ENCODE measurements at places on chromosomes 13 and 19.
A peak's percentile ranks its signal among the peaks of the same experiment; 100 is the strongest.

DNA sequence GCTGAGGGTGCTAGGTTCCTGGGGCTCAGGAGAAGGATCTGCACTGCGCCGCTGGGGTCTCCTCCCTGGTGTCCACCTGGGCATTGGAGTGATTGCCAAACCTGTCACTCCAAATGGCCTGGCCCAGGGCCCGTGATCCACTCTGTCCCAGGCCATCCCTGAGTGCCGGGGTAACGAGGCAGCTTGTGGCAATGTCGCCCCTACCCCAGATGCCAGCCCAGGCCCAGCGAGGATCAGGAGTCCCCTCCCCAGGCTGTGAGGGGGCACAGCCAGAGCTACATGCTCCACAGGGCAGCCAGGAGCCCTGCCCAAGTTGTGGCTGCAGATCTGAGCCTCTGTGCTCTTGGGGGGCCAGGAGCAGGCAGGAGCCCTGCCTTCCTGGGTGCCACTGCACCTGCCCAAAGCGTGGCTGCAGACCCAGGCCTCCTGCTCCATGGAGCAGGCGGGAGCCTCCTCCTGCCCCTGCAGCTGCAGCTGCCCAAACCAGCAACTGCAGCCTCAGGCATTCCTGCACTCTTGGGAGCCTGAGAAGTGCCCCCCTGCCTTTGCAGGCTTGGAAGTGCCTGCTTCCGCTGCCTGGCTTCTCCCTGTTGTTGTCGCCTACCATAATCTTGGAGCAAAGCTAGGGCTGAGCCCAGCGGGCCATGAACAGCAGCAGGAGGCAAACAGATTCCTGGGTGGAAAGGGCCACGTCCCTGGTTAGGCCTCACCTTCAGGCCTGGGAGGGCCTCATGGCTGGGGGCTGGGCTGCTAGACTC, 4.6 kb downstream of the IGFL4 start:
- DNase-seq = no peak

- DNase-seq = no peak
These were observed 49.2 kb downstream of the KLF5 start for GRCh38 chr13:73107970-73108369.

DNA sequence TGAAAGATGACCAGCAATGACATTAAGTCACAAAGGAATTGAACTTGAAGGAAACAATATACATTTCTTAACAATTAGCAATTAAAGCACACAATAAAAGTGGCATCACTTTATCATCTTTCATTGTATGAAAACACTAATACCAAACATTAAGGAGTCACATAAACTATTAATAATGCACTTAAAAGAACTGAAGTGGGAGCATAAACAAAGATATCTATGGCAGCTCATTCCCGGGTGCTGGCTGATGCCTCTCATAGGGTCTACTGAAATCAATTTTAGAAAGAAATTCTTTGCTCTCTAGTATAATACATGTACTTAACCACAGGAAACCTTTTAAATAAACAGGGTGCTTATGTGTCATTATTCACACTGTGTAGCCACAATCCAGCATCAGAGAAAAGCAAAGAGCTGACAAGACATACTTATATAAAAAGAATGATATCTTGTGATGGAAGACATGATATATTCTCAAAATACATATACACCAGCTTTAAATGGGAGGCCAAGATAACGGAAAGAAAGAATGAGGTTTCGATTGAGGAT, 1207.8 kb downstream of the EFNB2 start:
- DNase-seq = no peak

DNA sequence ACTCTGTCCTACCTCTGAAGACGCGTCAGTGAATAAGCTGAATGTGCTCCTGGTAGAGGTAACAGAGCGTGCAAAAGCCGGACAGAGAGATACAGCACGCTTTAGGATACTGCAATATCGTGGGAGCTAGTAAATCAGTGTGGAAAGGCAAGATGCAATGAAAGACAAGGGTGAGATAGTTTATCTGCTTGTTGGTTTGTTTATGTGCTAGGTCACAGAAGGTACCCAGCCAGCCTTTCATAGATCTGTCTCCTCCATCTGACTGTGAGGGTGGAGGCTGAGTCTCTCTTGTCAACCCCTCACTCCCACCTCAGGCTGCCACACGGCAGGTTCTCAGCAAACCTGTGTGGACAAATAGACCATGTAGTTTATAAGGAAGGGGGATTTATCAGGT, 904 bp upstream of the GIPC1 start:
- no peak for DNase-seq

GRCh38 chr13:99269627-99270241, 11.6 kb upstream of the GPR18 start:
- no peak for DNase-seq

- no peak for DNase-seq
These were observed 1691.7 kb upstream of the PCDH20 start for GRCh38 chr13:63107179-63107943.

- no peak for DNase-seq
These were observed 128.5 kb downstream of the GPC6 start for GRCh38 chr13:93355094-93355493.

DNA sequence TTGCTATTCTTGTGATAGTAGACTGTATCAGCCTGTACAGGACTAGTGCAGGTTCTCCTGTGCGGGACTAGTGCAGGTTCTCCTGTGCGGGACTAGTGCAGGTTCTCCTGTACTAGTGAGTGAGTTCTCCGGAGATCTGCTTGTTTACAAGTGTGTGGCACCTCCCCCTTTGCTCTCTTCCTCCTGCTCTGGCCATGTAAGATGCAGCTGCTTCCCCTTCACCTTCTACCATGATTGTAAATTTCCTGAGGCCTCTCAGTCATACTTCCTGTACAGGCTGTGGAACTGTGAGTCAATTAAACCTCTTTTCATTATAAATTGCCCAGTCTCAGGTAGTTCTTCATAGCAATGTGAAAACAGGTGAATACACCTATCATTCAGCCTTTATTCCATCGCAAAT, 289.6 kb downstream of the TEX29 start:
- no peak for DNase-seq

GRCh38 chr13:21966014-21966413, 295.1 kb downstream of the FGF9 start:
- DNase-seq = no peak

GRCh38 chr13:113098162-113098732, 7.3 kb upstream of the F7 start:
- no peak for DNase-seq

- DNase-seq = no peak
These were observed 292.2 kb downstream of the MZT1 start for GRCh38 chr13:72435251-72435650.

DNA sequence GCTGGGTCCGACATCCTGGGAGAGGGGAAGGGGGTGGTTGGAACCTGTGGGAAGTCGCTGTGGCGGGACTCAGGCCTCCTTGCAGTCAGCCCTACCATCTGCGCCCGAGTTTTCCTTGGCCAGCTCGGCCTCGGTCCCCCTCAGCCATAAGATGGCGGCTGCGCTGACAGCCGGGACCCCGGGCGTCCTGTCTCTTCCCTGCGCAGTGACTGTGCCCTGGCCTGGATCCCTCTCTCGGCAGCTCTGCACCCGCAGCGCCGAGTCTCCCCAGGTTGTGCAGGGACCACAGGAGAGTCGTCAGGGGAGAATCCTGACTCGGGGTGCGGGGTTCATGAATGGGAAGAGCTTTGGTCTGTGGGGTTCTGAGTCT, 345 bp downstream of the ZNF257 start:
- peak; percentile 9 for DNase-seq

DNA sequence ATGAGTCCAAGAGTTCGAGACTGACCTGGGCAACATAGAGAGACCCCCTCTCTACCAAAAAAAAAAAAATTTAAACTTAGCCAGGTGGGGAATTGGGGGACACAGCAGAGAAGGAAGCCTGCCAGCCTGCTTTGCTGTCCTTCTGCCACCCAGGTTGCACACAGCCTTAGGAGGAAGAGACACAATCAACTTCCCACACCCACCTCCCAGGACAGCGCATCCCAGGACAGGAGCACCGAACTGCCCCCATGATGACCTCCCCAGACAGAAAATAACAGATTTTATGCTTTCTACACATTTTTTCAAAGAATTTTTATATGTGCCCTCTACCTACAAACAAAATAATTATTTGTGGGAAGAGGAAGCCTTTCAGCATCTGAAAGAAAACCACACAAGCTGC, 126.0 kb upstream of the ZNF507 start:
- DNase-seq = no peak

- no peak for DNase-seq
These were observed 350.9 kb downstream of the SUCLA2 start for GRCh38 chr13:47650209-47650608.

DNA sequence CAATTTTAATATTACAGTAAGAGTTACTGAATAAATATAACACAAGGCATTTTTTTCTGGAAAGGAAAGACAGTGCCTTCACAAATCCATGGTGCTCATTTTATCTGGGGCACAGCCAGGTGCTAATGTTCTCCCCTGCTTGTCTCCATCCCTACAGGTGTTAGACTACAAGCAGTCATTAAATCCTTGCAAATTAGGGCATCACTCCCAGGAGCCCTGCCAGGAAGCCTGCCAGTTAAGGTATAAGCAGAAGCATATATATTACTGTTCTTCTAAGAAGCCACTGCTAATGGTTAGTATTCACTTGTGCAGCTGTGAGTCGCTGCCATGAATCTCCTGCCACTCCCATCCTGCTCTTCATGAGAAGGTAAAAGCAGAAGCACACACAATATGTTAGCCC, 149.7 kb downstream of the OXGR1 start:
- no peak for DNase-seq

- DNase-seq = no peak
These were observed 4.8 kb upstream of the ZNF14 start for GRCh38 chr19:19737559-19738332.

DNA sequence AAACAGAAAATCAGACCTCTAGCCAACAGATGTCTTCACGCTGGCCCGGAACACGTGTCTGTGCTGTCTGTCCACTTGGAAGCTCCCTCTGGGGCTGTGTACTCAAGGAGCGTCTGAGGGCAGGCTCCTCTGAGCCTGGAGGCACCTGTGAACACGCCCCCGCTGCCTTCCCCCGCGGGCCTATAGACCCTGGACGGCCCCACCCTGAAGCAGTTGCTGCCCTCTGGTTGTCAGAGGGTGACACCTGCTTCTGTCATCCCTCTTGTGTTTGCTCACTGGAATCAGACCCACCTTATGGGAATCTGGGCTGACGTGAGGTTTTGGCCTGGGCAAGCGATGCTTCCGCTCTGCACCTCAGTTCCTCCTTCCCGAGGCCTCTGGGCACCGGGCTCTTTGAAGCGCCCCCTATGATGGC, 19.2 kb downstream of the EPN1 start:
- no peak for DNase-seq

DNA sequence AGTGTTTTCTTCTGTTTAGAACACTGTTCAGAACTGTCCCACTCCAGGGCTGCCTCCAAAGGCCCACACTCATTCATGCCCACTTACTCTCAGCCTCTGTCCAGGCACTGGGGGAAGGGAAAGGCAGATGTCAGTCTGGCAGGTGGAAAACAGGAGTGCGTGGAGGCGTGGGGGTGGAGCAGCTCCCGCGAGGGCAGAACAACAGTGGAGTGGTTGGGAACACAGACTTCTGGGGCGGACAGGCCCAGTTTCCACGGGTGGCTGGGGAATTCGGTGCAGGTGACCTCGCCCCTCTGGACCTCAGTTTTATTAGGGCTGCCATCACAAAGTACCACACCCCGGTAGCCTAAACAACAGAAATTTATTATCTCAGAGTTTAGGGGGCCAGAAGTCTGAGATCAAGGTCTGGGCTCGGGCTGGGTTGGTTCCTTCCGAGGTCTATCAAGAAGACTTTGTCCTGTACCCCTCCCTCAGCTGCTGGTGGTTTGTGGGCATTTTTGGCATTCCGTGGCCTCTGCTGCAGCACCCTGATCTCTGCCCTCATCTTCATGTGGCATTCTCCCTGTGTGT, 59.7 kb downstream of the SIPA1L3 start:
- no peak for DNase-seq

DNA sequence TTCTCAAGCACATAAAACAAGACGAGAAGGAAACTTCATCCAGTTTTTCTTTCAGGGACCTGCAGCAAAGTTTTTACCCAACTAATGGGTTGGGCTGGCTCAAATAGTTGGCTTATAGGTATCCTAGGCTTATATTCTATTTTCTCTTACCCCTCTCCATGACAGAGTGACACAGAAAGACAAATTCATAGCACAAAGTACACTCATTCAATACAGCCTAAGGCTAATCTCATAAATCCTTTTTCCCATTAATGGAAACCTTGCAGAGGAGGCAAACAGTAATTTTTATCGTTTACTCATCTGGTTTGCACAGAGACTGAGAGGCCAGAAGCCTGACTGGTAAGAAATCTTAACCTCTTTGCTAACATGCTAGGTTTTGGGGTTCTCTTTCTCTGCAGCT, 1589.9 kb downstream of the SLITRK1 start:
- no peak for DNase-seq

GRCh38 chr13:94656766-94657165, 55.1 kb downstream of the GPR180 start:
- DNase-seq = no peak

DNA sequence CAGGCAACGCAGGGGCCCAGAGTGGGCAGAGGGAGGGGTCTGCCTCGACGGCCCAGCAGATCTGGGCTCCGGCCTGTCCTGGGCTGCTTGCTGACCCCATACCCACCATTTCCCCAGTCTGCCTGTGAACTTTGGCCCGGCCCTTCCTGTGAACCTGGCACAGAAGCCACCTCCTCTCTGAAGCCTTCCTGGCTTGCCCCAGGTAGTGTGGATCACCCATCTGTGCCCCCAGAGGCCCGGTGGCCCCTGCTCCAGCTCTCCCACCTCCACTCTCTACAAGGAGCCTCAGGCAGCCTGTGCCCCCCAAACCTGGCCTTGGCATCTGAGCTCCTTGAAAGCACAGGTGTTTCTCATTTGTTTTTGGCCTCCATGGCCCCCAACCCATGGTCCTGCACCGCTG, 15.7 kb downstream of the PLEKHF1 start:
- no peak for DNase-seq

DNA sequence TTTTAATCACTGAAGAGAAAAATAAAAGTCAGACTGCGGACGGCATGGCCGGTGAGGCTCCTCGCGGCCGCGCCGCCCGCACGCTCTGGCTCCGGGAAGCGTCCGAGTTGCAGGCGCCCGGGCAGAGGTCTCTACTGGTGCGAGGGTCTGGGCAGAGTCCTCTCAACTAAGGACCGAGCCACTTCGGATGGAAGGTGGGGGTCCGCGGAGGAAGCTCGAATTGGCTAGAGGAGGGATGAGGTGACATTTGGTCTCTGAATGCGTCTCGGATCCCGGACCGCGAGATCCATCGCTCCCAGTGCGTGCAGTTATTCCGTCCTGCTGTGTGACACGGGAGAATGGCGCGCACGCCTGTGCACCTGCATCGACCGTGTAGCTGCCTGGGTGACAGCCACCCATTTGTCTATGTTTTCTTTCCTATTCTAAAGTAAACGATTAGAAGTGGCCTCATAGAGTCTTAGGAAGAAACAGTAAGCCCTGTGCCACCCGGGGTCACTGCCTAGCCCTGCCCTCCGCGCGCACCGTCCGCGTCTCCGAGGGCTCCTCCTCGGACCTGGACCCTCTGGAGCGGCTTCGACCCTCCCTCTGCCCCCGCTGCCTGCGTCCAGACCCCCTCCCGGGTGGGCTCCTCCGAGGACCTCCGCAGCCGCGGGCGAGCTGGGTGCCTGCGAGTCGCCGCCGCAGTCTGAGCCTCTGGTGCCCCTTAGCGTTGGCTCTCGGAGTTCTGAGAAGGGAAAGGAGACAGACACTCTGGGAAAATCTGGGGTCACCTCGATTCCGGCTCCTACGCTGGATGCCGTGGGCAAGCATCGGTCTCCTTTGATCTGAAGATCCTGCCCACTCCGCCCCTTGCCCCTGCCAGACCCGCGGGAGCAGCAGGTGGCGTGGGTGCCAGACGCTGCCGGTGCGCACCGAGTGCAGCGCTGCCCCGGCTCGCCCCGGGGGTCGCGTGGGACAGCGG, 347.4 kb downstream of the LIG4 start:
- DNase-seq = no peak

Data from activated T-helper 1 cell treated with Interleukin-2 at 50 U/mL for 16 hours (primary cell).